ENCODE measurements at places on chromosomes 2 and 18.

DNA sequence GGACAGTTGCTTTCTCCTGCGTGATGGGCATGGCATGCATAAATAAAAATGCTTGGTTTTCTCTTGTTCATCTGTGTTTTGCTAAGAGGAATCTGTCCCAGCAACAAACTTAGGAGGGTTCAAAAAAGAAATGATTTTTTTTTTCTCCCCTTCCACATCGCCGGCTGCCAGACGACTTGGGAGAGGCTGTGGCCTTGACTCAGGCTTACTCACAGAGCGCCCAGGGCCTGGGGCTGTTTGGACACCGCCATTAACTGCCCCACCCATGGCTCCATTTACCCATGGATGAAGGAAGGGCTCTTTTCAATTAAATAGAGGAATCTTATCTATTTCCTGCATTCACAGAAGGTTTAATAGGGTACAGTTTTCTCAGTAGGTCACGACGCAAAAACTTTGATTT lies 22.3 kb upstream of the SERPINB5 start:
- H3K4me1 ChIP-seq, result peaks cover 6% of the 10 kb centered on the region
- H3K4me3 ChIP-seq, result no peak overlapping the region
- no peak for DNase-seq
- peaks cover 8% of the 10 kb centered on the region for H3K27me3 ChIP-seq

DNA sequence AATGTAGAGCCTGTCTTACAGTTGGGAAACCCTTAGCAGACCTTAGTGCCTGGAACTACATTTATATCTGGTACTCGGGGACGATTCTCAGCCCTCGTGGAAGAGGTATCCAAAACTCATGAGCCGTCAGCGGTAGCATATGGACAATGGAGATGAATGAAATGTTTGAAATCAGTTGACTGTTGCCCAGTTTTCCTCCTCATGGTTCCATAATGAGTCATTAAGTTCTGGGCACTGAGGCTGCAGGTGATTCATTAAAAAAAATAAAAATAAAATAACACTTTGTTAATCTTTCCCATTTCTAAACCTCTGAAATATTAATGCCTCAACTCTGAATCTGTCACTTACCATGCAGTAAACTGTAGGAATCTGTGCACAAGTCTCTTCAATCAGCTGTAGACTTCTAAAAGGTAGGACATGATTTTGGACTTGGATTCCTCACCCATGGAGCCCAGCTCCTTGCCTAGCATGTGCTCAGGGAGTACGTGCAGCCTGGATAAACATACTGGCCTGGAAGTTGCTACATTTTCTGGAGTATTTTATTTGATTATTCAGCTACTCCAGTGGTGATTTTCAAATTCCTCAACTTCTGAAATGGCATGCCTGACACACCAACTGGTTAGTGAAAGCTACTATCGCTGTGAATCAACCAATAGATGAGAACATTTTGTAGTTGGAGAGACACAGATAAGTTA lies 979.2 kb downstream of the CNTNAP5 start:
- no peaks in the 10 kb centered on the region for H3K4me1 ChIP-seq
- DNase-seq, result no peak
- no peak overlapping the region for H3K4me3 ChIP-seq
- H3K27me3 ChIP-seq, result no peaks in the 10 kb centered on the region
- H3K27ac ChIP-seq, result no peak overlapping the region

- H3K4me1 ChIP-seq, result peaks cover 20% of the 10 kb centered on the region
- DNase-seq, result no peak
- peaks cover 47% of the 10 kb centered on the region for H3K36me3 ChIP-seq
- no peak overlapping the region for H3K4me3 ChIP-seq
- H3K27ac ChIP-seq, result no peak overlapping the region
These were observed 3.3 kb upstream of the ABCB6 start for GRCh38 chr2:219221957-219222518.

DNA sequence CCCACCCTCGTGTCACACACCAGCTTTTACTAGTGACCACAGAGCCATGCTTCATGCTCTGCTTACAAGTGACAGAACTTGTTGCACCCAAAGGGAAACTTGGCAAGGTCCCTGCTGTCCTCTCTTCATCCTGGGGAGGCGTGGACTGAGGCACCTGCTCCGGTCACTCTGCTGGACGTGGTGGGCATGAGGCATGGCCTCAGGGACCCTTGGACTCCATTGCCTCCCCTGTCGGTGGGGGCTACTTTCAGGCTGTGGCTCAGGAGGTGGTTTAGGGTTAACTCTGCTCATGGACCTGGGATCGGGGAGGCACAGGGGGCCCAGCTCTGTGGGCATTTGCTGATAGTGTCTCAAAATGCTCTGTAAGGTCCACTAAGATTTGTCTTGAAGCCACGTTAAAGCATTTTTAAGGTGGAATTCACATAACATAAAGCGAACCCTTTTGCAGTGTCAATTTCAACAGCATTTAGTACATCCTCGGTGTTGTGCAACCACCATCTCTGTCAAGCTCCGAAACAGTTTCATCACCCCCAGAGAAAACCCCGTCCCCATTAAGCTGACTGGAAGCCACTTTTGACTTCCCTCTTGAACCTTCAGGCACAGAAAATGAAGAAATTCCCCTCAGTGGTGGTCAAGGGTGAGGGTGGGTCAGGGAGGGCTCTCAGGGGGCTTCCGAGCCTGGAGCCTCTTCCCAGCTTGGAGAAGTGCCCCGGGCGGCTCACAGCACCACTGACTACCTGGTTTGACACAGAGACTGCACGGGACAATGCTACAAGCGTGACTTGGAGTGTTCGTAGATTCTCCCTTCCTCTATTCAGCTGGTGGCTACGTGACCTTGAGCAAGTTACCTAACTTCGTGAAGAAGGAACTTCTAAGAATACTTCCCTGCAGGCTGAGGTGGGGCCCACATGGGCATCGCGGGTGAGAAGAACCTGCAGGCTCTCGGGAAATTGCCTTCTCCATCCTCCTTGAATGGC lies 100.0 kb upstream of the HDAC4 start:
- no peak overlapping the region for H3K27ac ChIP-seq
- no peak overlapping the region for H3K4me3 ChIP-seq
- no peaks in the 10 kb centered on the region for H3K36me3 ChIP-seq
- H3K27me3 ChIP-seq, result peaks cover 1% of the 10 kb centered on the region
- H3K4me1 ChIP-seq, result no peaks in the 10 kb centered on the region

- H3K4me1 ChIP-seq, result no peaks in the 10 kb centered on the region
- DNase-seq, result no peak
- H3K27me3 ChIP-seq, result peaks cover 5% of the 10 kb centered on the region
- no peak overlapping the region for H3K4me3 ChIP-seq
- no peaks in the 10 kb centered on the region for H3K36me3 ChIP-seq
These were observed 135.0 kb downstream of the MEIS1 start for GRCh38 chr2:66569974-66570373.

- H3K4me1 ChIP-seq, result no peaks in the 10 kb centered on the region
- H3K36me3 ChIP-seq, result no peaks in the 10 kb centered on the region
- no peak overlapping the region for H3K27ac ChIP-seq
- no peak for DNase-seq
- no peaks in the 10 kb centered on the region for H3K27me3 ChIP-seq
These were observed 265.2 kb upstream of the SPHKAP start for GRCh38 chr2:228446734-228447133.

- no peaks in the 10 kb centered on the region for H3K4me1 ChIP-seq
- H3K4me3 ChIP-seq, result no peak overlapping the region
- no peak overlapping the region for H3K27ac ChIP-seq
- DNase-seq, result no peak
- H3K36me3 ChIP-seq, result no peaks in the 10 kb centered on the region
These were observed 179.1 kb downstream of the ERBB4 start for GRCh38 chr2:212359425-212360067.

GRCh38 chr18:55577812-55578539 lies 10.0 kb downstream of the TCF4 start:
- H3K27ac ChIP-seq, result no peak overlapping the region
- H3K36me3 ChIP-seq, result no peaks in the 10 kb centered on the region
- H3K4me3 ChIP-seq, result no peak overlapping the region
- no peak for DNase-seq
- peaks cover 5% of the 10 kb centered on the region for H3K27me3 ChIP-seq
- no peaks in the 10 kb centered on the region for H3K4me1 ChIP-seq

- H3K36me3 ChIP-seq, result no peaks in the 10 kb centered on the region
- no peak for DNase-seq
- no peaks in the 10 kb centered on the region for H3K27me3 ChIP-seq
- H3K27ac ChIP-seq, result no peak overlapping the region
These were observed 111.2 kb upstream of the PPP1CB start for GRCh38 chr2:28640260-28640907.

GRCh38 chr2:2743164-2743571 lies 412.1 kb upstream of the MYT1L start:
- H3K36me3 ChIP-seq, result no peaks in the 10 kb centered on the region
- no peaks in the 10 kb centered on the region for H3K4me1 ChIP-seq
- DNase-seq, result no peak
- H3K27me3 ChIP-seq, result no peaks in the 10 kb centered on the region
- H3K4me3 ChIP-seq, result no peak overlapping the region

GRCh38 chr2:138373993-138374408 lies 127.6 kb upstream of the SPOPL start:
- H3K27me3 ChIP-seq, result no peaks in the 10 kb centered on the region
- H3K36me3 ChIP-seq, result no peaks in the 10 kb centered on the region
- H3K4me3 ChIP-seq, result no peak overlapping the region
- H3K4me1 ChIP-seq, result no peaks in the 10 kb centered on the region
- no peak overlapping the region for H3K27ac ChIP-seq

- no peak for DNase-seq
- H3K27me3 ChIP-seq, result peaks cover 10% of the 10 kb centered on the region
- H3K4me1 ChIP-seq, result no peaks in the 10 kb centered on the region
- H3K27ac ChIP-seq, result no peak overlapping the region
- no peak overlapping the region for H3K4me3 ChIP-seq
These were observed 99.4 kb upstream of the GALNT5 start for GRCh38 chr2:157158111-157158510.

GRCh38 chr2:128513116-128513960 lies 194.7 kb upstream of the HS6ST1 start:
- H3K27me3 ChIP-seq, result peaks cover 4% of the 10 kb centered on the region
- H3K4me3 ChIP-seq, result no peak overlapping the region
- H3K4me1 ChIP-seq, result peaks cover 11% of the 10 kb centered on the region
- no peak overlapping the region for H3K27ac ChIP-seq
- no peak for DNase-seq
- H3K36me3 ChIP-seq, result peaks cover 1% of the 10 kb centered on the region

- H3K36me3 ChIP-seq, result peaks cover 30% of the 10 kb centered on the region
- peaks cover 27% of the 10 kb centered on the region for H3K4me1 ChIP-seq
- DNase-seq, result no peak
- H3K27ac ChIP-seq, result no peak overlapping the region
These were observed 52.7 kb upstream of the UBXN4 start for GRCh38 chr2:135688978-135689377.

DNA sequence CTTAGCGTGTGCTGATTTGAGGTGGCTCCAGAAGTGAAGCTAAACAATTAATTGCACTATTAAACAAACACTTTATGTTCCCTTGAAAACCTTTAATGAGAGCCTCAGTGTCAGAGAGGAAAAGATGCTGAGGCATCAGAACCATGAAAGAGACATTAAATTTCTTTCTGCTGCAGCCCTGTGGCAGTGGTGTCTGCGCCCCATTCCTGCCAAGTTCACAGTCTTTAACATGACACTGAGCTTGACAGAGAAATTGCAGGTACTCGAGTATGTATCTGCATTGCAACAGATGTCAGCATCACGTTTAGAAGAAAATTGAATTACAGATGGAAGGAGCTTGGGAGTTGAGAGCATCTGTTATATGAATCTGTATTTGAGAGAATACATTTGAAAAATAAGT lies 111.3 kb upstream of the CREB1 start:
- H3K4me3 ChIP-seq, result no peak overlapping the region
- peaks cover 12% of the 10 kb centered on the region for H3K27me3 ChIP-seq
- H3K4me1 ChIP-seq, result peaks cover 8% of the 10 kb centered on the region
- no peak overlapping the region for H3K27ac ChIP-seq
- peaks cover 8% of the 10 kb centered on the region for H3K36me3 ChIP-seq

DNA sequence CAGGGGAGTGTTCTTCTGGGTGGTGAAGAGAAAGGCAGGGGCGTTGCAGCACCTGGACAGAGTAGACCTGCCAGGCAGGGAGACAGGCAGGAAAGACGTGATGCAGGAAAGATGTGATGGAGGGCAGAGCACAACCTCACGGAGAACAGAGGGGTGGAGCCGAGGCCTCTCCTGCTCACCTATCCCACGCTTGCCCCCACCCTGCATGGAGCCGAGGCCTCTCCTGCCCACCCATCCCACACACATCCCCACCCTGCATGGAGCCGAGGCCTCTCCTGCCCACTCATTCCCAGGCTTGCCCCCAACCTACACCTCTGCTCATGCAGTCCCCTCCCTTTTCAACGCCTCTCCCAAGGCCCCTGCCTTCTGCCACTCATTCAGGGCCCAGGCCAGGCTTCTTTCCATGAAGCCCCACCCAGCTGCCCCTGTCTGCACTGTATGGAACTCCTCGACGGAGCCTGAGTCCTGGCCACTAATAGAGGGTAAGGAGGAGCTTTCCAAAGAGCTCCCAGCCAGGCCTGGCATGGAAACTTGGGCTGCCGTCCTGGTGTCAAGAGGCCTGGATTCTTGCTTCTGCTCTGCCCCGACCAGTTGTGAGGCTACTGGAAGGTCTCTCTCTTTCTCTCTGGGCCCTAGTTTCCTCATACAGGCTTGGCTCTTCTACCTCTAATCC lies 32.0 kb upstream of the LOXHD1 start:
- H3K27ac ChIP-seq, result no peak overlapping the region
- H3K27me3 ChIP-seq, result no peaks in the 10 kb centered on the region
- H3K36me3 ChIP-seq, result no peaks in the 10 kb centered on the region
- H3K4me3 ChIP-seq, result no peak overlapping the region

DNA sequence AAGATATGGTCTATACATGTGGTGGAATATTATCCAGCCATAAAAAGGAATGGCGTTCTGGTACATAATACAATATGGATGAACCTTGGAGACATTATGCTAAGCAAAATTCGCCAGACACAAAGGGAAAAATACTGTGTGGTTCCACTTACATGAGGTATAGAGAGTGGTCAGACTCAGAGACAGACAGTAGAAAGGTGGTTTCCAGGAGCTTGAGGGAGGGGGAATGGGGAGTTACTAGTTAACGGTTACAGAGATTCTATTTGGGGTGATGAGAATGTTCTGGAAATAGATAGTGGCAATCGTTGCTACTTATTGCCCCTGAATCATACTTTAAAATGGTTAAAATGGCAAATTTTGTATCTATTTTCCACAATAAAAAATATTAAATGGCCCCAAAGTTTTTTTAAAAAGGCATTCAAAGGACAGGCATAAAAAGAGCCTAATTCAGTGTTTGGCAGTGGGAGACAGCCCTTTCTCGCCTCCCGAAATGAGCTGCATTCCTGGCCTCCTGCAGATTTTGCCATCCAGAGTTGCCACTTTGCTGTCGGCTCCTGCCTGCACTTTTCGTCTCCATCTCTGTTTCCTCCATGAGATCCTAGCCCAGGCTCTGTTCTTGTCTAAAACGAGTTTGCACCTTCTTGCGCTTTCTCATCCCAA lies 13.5 kb downstream of the TNFRSF11A start:
- no peak for DNase-seq
- H3K4me3 ChIP-seq, result peak overlapping the region; percentile 23
- H3K36me3 ChIP-seq, result peaks cover 20% of the 10 kb centered on the region
- no peaks in the 10 kb centered on the region for H3K27me3 ChIP-seq

GRCh38 chr2:201180010-201180409 lies 2.9 kb upstream of the CASP10 start:
- H3K4me1 ChIP-seq, result peaks cover 48% of the 10 kb centered on the region
- DNase-seq, result no peak
- no peak overlapping the region for H3K4me3 ChIP-seq

GRCh38 chr2:173075781-173076580 lies at the start of gene MAP3K20:
MAP3K20 (plus strand) TSS chr2:173075846; CDS start chr2:173091032, 15,186 bp downstream.
- peak within 1 kb of the TSS; percentile 77 for H3K27ac ChIP-seq
- DNase-seq, result peak; percentile 60
- H3K27me3 ChIP-seq, result peaks cover 19% of the 10 kb centered on the region
- H3K4me3 ChIP-seq, result peak within 1 kb of the TSS; percentile 86

- H3K4me3 ChIP-seq, result peak overlapping the region; percentile 68
- H3K36me3 ChIP-seq, result peaks cover 27% of the 10 kb centered on the region
- no peak for DNase-seq
- no peaks in the 10 kb centered on the region for H3K27me3 ChIP-seq
- H3K27ac ChIP-seq, result no peak overlapping the region
These were observed 63.9 kb downstream of the DGKD start for GRCh38 chr2:233418052-233418760.

Measured in activated T-helper 1 cell treated with anti-CD3 and anti-CD28 coated beads, Interleukin-12 subunit alpha, Interleukin-12 subunit beta, Interleukin-2, Interleukin-4 antibody, amounts not matched to agents 30 ng/mL and 10 ng/mL and 1 ng/mL, durations not matched to agents 14 hours and 24 hours and 36 hours (primary cell).